ENCODE measurements at places on chromosomes 2 and 18.
A peak's percentile ranks its signal among the peaks of the same experiment; 100 is the strongest.

- no peak for DNase-seq
Measured at GRCh38 chr2:225742487-225742886, 343.0 kb downstream of the NYAP2 start.

- DNase-seq, result no peak
Measured at GRCh38 chr2:33441235-33441810, 35.1 kb upstream of the RASGRP3 start.

GRCh38 chr2:105373344-105373781, 25.5 kb downstream of the FHL2 start:
- DNase-seq, result no peak

DNA sequence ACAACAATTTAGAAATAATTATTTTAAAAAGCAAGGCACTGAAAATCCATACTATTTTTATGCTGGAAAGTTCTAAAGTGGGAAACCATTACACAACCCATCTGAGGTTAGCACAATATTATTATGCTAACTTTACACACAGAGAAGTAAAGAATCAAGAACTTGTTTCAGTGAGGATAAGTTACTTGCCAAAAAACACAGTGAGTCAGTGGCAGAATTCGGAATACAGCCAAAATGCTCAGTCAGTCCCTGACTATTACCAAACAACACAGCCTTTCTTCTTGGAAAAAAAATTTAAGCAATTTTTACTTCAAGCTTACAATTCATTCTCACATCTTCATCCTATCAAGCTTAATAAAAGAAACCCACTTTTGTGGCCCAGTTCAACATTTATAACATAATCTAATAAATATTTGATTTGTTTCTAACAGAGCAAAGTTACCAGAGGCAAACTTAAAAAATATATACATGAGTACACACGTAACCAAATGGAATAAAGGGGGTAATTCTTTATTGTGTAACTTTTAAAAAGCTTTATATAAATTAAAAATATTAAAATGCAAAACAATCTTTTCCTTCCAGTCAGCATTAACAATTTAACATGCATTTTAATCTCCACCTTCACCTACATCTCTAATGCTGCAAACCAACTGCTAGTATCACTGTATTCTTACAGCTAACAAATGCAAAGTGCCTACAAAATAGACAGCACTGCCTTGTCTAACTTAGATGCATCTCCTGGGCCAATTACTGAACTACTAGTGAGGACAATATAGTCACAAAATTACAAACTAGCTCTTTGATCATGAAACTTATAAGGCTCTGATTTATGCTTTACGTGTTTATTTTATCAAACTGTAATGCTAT, 55.2 kb downstream of the CCDC88A start:
- no peak for DNase-seq

GRCh38 chr2:109613922-109614714, at the start of the genes SEPTIN10 and SOWAHC:
SEPTIN10 (minus strand) TSS chr2:109613966; CDS start chr2:109613827, 139 bp downstream.
SOWAHC (plus strand) TSS chr2:109614364; CDS start chr2:109614490, 126 bp downstream.
- DNase-seq, result peak; percentile 72

DNA sequence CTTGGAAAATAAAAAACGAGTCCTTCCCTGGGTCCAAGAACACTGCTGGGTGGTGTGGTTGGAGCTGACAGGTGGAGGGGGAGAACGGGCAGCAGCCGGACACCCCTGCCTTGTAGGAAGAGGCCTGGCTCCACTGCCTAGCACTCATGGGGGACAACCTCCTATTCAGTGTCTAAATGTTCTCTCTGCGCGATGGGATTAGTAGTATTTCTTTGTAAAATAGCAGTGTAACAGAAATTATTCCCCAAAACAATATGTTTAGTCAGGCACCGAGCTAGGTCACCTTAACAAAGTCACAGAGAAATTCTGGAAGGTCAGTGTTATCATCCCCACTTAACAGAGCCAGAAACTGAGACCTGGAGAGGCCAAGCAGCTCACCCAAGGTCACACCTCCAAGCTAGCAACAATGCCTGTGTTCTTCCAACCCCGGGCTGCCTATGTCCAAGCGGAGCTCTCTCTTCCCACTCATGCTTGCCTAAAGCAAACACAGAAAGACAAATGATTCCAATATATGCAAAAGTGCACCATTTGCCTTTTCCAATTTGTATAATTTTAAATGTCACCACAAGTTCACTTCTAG, 68.0 kb downstream of the STEAP3 start:
- DNase-seq, result no peak

- DNase-seq, result no peak
Measured at GRCh38 chr18:74110976-74111375, 36.7 kb downstream of the FBXO15 start.

DNA sequence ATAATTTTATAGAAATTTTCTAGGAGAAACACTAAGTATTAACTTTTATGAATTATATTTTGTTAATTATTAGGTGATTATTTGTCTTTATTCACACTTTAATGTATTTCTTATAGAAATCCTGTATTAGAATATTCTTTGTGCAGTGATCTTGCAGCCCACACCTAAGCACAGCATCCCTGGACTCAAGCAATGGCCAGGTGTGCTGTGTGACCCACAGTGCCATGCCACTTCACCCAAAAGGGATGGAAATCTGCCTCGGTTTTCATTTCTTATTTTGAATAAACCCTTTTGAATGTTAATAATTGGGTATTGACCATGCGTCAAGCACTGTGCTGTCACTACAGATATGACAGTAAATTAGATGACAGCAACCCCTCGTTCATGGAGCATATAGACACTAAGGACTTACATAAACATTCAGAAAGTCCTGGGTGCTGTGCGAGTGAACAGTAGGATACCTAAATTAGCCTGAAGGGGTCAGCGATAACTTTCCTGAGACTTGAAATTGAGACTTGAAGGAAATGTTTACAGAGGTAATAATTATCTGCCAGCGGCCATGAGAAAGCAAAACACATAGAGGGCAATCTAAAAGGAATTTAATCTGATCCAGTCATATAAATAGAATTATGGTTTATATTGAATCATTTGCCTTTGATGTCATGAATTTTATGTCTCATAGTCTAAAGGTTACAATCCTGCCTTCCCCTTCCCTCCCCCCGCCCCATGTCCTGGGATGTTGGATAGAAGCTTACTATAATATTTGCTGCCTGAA, 52.7 kb upstream of the CALCRL start:
- no peak for DNase-seq

DNA sequence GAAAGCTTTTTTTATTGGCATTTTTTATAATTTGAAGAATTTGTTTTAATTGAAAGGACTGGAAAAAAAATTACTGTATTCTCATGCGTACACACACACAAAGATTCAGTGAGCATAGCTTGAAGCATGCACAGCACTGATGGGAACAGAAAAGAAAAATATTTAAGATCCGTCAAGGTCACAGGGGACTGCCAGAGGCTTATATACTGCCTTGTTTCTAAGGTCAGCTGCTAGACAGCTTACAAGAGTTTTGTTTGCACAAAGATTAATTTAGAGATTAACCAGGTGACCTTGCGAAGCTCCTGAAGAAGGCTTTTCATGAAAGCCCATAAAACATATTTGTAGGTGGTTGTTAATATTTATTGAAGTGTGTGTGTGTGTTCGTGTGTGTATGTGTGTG, 396.3 kb downstream of the TRIB2 start:
- DNase-seq, result no peak

- DNase-seq, result no peak
Measured at GRCh38 chr2:60441800-60442199, 111.7 kb downstream of the BCL11A start.

- DNase-seq, result no peak
Measured at GRCh38 chr18:48702346-48703027, 163.7 kb downstream of the CTIF start.

DNA sequence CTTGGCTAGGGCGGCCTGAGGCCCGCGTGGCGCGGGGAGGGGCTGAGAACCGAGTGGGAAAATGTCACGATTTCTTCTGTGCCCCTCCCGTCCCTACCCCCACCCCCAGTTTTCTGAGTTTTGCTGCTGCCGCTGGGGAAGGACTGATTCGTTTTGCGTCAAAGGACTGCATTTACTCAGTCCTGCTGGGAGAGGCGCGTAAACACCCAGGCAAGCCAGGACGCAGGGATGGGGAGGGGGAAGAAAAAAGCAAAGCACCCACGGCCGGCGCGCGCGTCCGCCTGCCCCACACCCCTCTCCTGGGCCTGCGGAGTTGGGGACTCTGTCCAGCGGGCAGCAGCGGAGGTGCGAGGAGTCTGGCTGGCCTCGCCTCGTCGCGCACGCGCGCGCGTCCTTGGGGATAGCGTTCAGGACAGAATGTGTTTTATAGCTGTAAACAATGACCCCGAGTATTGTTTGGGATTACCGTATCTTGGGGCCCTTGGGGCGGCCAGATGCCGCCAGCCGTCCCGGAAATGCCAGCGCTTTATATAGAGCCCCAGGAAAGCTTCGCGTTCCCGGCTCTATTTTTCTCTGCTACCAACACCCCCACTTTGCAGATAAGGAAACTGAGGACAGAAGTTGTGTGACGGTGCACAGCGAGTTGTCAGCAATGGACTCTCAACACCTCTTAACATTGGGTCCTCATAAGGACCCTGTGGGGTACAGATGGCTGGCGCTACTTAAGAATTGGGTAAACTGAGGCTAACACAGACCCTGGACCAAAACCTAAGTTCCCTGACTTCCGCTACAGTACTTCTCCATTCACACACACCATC, 1.7 kb upstream of the FOSL2 start:
- no peak for DNase-seq

DNA sequence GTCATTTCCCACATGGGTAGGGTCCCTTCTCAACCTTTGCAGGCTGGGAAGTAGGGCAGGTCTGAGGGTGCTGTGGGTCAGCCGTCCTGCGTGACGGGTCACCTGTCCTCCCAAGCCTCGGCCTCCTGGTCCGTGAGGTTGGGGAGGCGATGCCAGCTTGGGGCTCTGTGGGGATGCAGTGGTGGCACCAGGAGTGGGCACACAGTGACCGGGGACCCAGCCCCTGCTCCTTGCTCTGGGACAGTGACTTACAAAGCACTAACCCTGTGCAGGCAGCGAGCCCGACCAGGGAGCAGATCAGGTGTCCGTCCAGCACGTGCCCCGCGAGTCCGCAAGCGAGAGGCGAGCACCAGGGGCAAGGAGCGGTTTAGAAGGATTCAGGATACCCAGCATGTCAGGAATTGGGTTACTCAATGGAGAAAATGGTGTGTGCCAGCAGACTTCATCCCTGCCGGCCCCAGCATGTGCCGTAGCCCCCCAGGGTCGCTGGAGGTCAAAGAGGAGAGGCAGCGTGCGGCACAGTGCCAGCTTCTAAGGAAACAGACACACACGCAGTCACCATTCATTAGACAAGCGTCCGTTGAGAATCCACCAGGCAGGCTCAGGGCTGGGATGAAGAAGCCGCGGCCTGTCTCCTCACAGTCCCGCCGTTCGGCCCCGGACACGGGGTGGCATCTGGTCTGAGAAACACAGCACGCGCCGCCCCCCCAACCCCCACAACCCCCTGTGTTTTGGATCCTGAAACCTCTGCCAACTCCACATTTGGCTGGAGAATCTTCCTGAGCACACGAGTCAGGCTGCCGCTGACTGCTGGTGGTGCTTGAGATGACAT, 11.7 kb downstream of the COLEC11 start:
- DNase-seq, result no peak

- no peak for DNase-seq
Measured at GRCh38 chr2:238883421-238883901, 35.6 kb downstream of the TWIST2 start.

DNA sequence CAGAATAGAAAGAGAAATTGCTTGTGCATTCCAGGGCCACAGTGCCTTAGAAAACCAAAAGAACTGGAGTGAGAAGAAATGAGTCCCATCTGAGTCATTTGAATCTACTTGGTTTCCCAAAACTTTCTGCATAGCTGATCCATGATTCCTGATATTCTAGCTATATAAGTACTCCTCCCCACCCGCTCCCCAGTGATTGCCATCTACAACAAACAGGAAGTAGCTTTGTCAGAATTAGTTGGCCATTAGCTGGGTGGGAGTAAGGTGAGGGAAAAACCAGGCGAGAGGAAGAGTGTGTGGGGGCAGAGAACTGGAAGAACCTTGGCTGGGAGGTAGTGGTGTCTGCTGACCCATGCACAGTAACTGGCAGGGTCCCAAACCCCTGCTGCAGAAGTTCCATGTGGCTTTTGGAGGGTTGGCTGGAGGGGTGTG, 122.1 kb downstream of the ACAA2 start:
- no peak for DNase-seq

DNA sequence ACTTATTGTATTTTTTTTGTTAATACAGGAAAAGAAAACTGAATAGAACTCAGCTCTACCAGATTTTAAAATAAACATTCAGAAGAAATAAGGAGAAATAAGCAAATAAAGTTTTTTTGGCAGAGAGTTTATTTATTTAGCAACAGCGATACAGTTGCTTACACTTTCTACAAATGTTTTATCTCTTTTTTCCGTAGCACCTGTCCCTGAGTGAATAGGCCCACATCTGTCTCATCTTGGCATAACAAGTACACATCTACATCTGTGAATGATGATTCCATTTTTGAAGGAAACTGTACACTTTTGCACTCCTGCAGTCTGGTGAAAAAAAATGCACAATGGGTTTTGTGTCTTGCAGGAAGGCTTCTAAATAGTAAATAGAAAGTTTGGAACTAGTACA, 783.6 kb upstream of the ZEB2 start:
- DNase-seq, result no peak

DNA sequence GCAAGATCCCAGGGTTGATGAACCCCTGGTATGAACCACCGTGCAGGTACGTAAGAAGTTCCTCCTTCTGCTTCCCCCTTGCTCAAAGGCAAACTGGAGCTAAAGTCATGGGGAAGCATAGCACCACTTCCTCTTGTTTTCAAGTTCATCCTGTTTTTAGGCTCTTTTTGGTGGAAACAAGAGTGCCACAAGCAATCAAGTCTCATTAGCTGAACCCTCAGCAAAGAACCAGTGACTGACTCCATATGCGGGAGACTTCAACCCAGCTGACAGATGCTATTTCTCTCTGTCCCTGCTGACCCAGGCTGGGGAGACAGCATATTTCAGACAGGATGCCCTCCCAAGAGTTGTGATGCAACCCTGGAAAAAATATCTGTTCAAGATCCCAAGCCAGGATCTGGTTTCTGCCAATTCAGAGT, 47.7 kb downstream of the BCL2 start:
- DNase-seq, result no peak

- no peak for DNase-seq
Measured at GRCh38 chr2:122366427-122366826, 611.0 kb downstream of the TSN start.

GRCh38 chr2:9045595-9045994, 42.1 kb upstream of the MBOAT2 start:
- no peak for DNase-seq

GRCh38 chr2:70565039-70565731, 11.6 kb upstream of the TGFA start:
- DNase-seq, result no peak

- no peak for DNase-seq
Measured at GRCh38 chr2:52862801-52863200, 904.8 kb upstream of the CHAC2 start.

GRCh38 chr18:76056471-76057110, 438.5 kb downstream of the ZNF516 start:
- no peak for DNase-seq

All from activated CD4-positive, CD25-positive, alpha-beta regulatory T cell treated with anti-CD3 and anti-CD28 coated beads, Interleukin-2, amount 50 U/mL, for 16 hours (primary cell).